Brain pericyte (primary cell): ENCODE measurements at places on chromosomes 12 and 14.

- no peak for DNase-seq
Measured at GRCh38 chr14:100654814-100655740, 67.9 kb upstream of the BEGAIN start.

DNA sequence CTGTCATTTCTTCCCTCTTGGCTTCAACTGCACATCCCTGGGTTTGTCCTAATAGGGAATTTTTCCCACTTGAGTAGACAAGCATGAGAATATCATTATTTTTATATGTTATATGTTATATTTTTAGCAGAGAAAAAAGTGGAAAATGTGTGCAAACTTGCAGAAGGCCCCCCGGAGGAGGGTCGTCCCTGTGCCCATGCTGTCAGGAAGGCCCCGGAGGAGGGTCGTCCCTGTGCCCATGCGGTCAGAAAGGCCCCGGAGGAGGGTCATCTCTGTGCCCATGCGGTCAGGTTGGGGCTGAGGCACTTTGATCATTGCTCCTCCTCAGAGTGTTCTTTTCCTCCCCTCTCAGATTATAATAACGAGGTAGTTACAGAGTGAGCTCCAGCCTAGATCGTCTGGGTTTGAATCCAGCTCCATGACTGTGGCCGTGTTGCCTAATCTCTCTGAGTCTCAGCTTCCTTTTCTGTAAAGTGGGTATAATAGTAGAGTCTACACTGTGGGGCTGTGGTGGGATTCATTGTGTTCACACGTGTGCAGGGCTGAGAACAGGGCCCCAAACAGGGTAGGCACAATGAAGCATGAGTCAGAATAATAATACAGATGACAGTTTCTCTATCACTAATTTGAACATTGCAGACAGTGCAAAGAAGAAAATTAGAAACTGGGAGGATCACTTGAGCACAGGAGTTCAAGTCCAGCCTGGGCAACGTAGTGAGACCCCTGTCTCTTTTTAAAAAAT lies 33.4 kb downstream of the ELK3 start:
- no peak for DNase-seq

- DNase-seq, result no peak
Measured at GRCh38 chr12:108629824-108630476, 3.7 kb downstream of the SELPLG start.

GRCh38 chr12:32120419-32120818 lies 13.8 kb downstream of the BICD1 start:
- no peak for DNase-seq

GRCh38 chr12:46406352-46407027 lies 33.9 kb upstream of the SLC38A2 start:
- DNase-seq, result no peak

DNA sequence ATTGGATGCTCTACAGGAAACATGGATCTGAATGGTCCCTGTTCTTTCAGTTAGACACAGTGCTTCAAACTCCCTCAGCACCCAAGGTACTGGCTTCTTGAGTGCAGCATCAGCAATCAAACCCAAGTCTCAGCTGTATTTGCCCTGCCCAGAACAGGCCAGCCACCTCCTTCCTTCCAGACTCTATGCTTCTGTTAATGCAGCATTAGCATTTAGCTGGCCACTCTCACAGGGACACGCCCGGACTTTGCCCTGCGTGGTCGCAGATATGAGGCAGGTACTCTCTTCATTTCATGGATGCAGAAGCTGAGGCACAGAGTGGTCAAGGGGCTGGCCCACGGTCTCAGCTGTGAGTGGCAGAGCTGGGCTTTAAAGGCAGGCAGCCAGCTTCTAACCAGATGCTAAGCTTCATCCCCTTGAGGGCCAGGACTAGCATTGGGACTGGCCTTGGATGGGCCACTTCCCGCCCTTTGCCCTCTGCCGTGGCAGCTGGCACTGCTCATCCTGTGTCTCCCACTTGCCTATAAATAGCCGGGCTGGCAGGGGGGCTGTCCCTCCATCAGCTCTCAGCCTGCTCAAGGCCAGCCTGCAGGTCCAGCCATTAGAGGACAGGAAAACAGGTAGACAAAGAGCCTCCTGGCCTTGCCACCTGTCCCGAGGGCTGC lies 1.5 kb upstream of the SLC25A47 start:
- no peak for DNase-seq

DNA sequence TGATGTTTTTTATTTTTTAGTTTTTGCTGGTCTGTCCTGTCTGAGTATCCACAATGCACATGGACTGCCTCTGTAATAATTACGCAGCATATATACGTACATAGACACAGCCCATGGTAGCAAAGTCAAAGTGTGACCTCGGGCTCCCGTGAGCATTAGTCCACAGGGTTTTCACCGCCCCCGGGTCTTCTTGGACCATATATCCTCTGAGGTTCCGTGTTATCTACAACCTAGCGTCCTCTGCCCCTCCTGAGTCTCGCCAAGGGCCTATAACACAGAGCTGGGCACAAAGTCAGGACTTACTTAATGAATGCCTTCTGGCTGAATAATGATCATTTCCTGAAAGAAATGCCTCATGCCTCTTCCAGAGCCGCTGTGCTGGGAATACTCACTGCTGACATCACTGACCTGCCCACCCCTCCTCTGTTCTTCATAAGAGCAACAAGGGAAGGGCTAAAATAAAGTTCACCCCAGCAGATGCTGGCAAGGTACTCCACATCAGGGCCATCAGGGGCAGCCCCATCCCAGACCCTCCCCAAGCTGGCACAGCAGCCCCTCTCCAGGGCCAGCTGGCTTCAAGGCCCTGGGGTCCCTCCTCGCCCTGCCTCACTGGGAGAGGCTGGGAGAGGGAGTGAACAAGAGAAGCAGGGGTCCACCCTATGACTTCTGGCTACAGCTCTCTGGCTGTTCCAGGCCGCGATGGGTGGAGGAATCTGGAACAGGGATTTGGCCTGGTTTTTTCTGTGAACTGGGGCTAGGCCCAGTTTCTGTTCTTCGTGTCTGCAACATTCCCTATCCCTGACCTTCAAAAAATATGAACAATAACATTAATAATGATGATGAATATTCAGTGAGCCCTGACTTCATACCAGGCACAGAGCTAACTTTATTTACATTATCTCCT lies 7.9 kb downstream of the HDAC7 start:
- DNase-seq, result no peak

DNA sequence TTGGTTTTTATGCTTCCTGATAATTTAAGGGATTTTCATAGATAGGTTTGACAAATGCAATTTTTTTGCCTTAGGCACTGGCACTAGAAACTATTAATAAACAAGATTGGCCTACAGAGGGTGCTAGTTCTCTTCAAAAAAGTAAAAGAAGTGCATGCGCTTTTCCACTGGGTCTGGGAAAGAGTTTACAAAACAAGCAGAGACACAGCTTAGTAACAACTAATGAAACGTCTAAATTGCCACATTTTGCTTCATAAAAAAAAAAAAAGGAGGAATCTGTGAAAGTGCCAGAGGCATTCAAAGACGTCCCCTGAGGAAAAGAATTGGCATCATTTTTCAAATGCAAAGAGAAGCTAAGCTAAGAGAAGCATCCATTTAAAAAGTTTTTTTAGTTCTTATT lies 58.3 kb upstream of the EEA1 start:
- peak; percentile 41 for DNase-seq

DNA sequence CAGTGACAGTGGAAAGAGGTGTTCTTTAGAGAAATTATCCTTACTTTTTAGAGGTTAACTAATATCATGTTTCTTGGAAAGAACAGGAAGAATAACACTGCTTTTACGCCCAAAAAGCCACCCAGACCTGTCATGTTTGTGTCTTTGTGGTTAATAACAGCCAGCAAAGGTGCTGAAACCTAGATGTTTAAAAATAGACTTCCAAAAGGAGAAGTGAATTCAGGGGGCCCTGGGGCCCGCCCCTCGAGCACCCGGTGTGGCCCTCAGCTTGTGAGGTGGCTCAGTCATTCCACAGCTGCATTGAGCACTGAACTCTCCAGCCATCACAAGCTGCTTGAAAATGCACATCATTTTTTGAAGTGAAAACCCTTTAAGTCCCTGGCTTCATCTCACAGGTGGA lies 20.8 kb upstream of the AMN start:
- no peak for DNase-seq

- no peak for DNase-seq
Measured at GRCh38 chr12:69875416-69875935, 50.4 kb downstream of the MYRFL start.
